ENCODE measurements at places on chromosomes 4 and X.
A peak's percentile ranks its signal among the peaks of the same experiment; 100 is the strongest.

DNA sequence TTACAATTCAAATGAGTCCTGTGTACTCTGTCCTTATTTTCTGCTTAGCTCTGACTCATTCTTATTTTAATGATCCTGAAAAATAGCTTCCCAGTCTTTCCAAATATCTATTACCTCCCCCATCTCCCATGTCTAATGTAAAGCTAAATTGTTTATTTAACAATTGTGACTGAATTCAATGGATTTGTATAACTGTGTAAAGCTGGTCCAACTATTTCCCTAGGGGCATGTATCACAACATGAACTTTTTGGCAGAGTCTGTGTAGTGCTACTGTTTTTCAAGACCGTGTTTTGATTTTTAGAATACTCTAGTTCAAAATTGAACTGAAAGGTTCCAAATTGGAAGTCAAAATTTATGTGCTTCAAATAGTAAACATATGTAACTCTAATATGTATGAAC lies 67.8 kb downstream of the SPCS3 start:
- DNase-seq: no peak

- DNase-seq: no peak
These were observed 135.8 kb upstream of the DGKK start for GRCh38 chrX:50606300-50606950.

GRCh38 chr4:112940336-112940735 lies 109.1 kb upstream of the ANK2 start:
- DNase-seq: no peak

- DNase-seq: peak; percentile 11
These were observed 11.7 kb downstream of the RPL9 start for GRCh38 chr4:39446842-39447573.

DNA sequence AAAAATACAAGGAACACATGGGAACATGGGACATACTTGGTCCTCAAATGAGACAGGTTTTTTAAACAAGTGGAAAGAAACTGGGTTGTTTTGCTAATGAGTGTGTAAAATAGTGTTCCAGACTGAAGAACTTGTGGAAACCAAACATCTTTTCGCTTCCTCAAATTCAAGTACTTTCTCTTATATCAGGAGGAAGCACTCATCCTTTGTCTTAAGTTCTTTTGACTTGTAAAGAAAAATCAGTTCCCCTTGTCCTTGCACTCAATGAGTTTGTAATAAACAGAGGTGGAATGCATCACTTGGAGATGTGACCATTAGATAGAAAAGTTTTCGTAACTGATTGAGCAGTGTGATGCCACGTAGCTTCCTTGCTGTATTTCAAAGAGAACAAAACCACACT lies 101.1 kb downstream of the PHOX2B start:
- DNase-seq: no peak
